HS-5 (cell line): ENCODE measurements at places on chromosomes 16 and 17.

DNA sequence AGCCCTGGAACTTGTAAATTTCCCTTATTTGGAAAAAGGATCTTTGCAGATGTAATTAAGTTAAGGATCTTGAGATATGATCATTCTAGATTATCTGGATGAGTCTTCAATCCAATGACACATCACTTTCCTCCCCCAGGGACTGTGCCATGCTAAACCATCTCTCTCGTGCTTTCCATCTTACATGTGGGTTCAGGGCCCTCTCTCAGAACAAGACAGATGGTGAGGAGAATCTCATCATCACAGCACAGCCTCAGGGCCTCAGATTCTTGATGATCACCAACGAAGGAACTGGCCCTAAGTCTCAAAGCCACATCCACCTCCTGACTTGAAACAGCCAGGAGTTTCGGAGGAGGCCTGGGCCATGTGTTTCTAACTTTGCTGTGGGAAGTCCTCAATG, 78.7 kb downstream of the LITAF start:
- DNase-seq, result no peak

DNA sequence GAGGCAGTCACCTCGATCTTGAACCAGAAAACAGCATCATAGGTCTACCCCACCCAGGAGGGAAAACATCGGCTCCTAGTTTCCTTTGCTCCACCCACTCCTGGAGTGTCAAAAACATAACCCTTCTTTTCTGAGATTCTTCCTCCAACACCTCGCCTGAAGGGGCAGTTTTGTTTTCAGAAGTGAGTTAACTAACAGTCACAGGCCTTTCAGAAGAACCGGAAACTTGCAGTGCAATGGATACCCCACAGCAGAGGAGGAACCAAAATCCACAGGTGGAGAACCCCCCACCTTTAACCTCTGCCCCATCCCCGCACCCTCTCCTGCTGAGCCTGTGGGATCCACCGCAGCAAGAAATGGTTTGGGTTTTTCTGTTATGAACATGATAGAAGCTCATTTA, 7.8 kb upstream of the TEX2 start:
- no peak for DNase-seq

GRCh38 chr17:77548967-77549366, 408.2 kb downstream of the SEC14L1 start:
- DNase-seq, result no peak

GRCh38 chr17:67542219-67543114, 165.4 kb downstream of the PITPNC1 start:
- no peak for DNase-seq

GRCh38 chr17:10635290-10635689, 21.8 kb downstream of the MYH3 start:
- DNase-seq, result no peak

GRCh38 chr16:87963400-87963799, 12.2 kb downstream of the BANP start:
- peak; percentile 65 for DNase-seq

DNA sequence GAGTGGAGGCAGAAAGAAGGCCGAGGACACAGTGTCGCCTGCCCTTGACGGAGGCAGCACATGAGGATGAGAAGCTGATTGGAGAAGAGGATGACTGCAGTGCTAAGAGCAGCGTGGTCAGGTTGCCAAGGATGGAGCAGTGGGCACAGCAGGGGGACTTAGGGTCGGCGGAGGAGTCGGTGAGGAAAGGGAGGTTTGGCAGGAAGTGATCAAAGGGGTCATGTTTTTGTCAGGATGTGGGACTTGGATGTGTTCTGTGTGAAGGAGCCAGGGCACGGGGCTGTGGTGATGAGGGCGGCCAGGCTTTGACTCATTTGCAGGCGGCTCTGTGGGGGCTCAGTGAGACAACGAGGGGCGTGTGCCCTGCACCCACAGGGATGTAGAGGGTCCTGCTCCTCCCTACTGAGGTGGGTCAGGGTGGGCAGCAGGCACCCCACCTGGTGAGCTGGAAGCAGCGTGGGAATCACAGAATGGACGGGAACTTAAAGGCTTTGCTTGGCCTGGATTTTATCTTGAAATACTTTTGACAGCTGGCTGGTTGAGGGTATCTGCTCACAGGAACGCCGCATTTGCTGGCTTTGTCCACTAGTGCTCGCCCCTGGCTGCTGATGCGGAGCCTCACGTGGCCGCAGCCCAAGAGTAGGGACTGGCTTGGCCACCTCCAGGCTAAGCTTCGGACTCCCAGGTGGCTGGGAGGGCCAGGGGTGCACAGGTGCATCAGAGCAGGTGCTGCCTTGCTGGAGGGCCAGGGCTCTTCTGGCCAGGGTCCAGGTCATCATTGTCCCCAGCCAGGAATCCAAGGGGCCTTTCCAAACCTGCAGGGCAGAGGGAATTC, 6.0 kb downstream of the MPG start:
- no peak for DNase-seq

DNA sequence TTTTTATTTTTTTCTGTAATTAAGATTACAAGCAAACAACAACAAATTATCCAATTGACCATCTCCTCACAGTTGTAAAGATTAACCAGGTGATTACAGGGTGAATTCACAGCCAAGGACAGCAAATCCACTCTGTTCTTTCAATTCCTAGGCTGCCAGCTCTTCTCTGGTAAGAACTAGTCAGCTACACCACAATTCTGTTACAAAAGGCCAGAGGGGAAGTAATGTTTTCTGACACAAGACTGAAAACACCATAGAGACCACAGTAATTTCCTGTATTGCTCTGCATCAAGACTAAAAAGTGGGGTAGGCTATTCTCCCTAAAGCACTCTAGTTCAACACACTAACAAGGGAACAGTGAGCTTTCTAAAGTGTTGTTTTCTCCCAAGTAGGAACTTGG, 10.6 kb downstream of the CA10 start:
- DNase-seq, result no peak

DNA sequence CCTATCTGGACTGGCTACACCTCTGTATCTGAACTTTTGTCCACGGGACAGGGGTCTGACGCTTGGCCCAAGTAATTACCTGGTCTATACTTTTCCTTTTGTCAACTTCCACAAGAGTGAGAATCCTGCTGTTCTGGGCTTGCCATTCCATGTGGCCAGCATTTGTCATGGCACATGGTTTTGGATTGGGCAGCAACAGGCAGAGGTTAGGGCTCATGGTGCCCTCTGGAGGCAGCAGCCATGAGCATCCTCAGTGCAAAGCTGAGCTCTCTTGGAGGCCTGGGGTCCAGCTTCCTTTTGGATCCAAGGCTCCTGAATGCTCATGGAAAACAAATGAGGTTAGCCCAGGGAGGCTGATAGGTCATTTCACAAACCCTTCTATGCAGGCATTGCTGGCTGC, 7.5 kb upstream of the EDC4 start:
- no peak for DNase-seq
